Activated CD4-positive, alpha-beta T cell treated with anti-CD3 and anti-CD28 coated beads, Interleukin-2, amount 10 ng/mL, durations not matched to agents 24 days and 14 days (primary cell): ENCODE measurements at places on chromosomes 11 and 22. TPM values are rescaled to one million over a fixed set of nuclear protein-coding genes. Genes with fewer than 3 reads are reported as not detected.
A peak's percentile ranks its signal among the peaks of the same experiment; 100 is the strongest.

- DNase-seq = no peak
These were observed 34.6 kb upstream of the CEP126 start for GRCh38 chr11:101880222-101880621.

- DNase-seq = peak; percentile 84
These were observed 81.0 kb downstream of the BUD13 start for GRCh38 chr11:116691771-116692177.

- no peak for DNase-seq
These were observed 35.2 kb downstream of the SGSM1 start for GRCh38 chr22:24841261-24841660.

GRCh38 chr22:44291265-44291664 lies 21.5 kb downstream of the SHISAL1 start:
- DNase-seq = no peak

DNA sequence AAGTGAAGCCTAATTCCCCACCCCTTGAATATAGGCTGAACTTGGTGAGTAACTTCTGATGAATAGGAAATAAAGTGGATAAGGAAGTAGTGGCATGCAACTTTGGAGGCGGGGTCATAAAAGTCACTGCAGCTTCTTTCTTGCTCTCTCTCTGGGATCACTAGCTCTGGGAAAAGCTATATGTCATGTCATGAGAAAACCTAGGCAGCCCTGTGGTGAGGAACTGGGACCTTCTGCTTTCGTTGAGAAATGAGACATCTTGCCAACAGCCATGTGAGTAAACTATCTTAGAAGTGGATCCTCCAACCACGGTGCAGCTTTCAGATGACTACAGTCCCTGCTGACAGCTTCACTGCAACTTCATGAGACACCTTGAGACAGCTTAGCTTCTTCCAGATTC lies 15.7 kb downstream of the ZNF214 start:
- DNase-seq = no peak

GRCh38 chr11:19573666-19574065 lies 139.0 kb upstream of the NAV2 start:
- DNase-seq = no peak

DNA sequence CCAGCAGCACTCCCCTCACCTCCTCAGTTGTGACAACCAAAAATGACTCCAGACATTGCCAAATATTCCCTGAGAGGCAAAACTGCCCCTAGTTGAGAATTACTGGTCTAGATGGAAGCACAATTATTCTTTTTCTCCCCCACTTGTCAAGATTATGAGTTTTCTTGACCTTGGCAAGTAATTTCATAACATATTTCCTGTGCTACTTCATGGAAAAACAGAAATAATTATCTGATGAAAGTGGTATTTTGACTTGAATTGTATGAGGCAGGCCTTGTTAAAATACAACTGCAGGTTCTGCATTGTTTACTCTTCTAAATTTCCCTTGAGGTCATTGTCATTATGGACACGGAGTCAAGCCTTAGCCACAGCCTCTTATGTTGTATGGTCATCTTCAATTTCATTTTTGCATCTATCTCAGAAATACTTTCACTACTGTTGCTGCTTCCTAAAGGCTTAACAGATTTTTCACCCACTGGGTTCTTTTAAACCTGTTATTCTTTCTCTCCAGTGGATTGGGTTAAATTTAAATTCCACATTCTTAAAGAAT lies 32.2 kb upstream of the LDLRAD3 start:
- DNase-seq = no peak

- peak; percentile 88 for DNase-seq
These were observed 7.1 kb downstream of the CD44 start for GRCh38 chr11:35146074-35146521.

DNA sequence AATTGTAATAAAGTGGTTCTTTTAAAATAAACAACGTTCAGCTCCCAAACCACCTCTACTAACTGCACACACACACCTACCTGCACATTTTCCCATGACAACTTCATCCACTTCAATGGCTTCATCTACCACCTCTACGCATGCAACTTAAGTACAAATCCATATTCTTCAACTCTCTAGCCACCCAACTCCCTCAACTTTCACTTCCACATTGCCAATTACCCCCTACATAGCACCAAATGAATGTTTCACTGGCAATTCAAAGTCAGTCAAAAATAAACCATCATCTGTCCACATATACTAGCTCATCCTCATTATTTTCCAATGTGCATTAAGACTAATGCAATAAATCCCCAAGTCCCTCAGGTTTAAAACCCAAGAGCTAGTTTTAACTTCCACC lies 50.7 kb upstream of the ARHGAP32 start:
- no peak for DNase-seq

GRCh38 chr11:74023276-74023675 lies 14.4 kb upstream of the UCP3 start:
- DNase-seq = no peak

- DNase-seq = no peak
These were observed 420.6 kb downstream of the RAB38 start for GRCh38 chr11:87754685-87755084.

GRCh38 chr11:112583261-112583893 lies 322.7 kb upstream of the PLET1 start:
- no peak for DNase-seq

GRCh38 chr11:8066911-8067455 lies 14.0 kb upstream of the TUB start:
- no peak for DNase-seq

GRCh38 chr11:88179971-88180629 lies 4.9 kb upstream of the RAB38 start:
- no peak for DNase-seq

GRCh38 chr11:66479394-66480116 lies 679 bp upstream of the DPP3 start:
- DNase-seq = peak; percentile 73

DNA sequence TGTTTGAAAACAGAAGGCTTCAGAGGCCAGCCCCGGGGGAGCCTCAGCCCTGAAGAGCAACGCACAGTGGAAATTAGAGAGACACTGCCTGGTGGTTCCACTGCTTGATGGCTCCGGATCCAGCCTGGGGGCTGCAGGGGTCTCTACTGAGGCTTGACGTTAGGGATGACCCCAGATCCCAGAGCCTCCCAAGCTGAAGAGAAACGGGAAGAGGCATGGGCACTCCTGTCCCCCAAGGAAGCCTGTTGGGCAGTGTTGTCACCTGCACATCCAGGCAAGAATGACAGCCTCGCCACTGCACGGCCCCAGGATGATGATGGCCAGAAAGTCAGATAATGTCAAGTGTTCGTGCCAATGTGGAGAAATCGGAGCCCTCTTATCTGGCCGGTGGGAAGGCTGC lies 56.8 kb upstream of the FGF3 start:
- DNase-seq = no peak

GRCh38 chr11:118241764-118242098 lies 10.4 kb downstream of the MPZL3 start:
- DNase-seq = no peak

GRCh38 chr11:75320643-75321042 lies 30.8 kb downstream of the ARRB1 start:
- no peak for DNase-seq

DNA sequence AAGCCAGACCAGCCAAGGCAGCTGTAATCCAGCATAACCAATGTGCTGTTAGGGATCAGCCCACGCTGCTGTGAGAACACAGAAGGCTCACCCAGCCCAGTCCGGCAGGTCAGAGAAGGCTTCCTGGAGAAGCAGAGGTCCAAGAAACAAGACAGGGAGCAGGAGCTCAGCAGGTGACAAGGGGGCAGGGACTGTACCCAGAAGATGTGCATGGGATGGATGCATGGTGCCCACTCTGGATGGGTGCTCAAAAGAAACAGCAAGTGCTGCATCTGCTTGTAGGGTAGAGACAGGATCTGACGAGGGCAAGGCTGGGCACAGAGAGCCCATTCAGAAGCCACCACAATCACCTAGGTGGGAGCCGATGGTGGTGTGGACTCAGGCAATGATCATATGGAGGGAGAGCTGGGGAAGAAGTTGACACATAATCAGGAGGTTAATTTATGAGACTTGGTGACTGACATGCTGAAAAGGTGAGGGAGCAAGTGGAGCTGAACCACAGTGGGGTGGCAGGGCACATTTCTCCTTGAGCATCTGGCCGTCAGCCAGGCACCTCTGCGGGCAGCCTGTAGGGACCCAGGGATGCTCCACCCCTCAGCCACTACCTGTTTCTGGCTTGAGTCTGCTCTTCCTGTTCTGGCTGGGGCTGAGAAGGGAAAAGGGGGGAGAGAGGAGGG lies 102.3 kb upstream of the DRD2 start:
- no peak for DNase-seq

DNA sequence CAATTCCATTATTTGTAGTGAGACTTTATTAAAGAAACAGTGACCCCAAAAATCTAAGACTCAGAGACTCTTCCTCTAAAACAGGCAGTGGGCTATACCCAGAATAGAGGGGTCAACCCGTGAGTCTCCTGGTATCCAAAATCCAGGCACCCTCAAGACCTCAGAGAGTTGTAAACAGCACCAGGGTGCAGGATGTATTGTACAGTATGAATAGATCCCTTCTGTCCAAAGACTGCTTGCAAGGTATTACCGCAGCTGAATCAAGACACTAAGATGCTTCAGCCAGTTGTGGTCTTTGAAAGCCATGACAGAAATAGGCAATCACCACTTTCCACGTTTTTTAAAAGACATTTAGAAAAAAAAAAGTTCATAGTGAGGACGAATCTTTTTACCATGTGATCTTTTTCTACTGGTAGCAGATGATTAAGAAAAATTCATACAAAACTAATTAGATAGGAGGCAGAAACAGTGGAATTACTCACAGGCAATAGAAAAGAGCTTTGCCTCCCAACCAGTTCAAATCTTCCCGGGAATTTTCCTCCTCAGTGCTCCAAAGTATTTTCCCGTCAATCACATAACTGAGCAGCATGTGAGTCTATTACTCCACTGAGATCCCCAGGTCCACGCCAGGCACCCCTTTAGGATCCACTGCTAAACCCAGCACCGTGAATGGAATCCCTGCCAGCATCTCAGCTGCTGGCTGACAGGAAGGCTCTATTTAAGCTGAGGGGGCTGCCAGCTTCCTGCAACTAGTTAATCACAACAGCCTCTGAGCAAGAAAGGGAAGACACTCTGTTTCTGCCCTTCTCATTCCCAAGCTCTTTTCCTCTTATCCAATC lies 113.1 kb downstream of the ETS1 start:
- DNase-seq = peak; percentile 73

DNA sequence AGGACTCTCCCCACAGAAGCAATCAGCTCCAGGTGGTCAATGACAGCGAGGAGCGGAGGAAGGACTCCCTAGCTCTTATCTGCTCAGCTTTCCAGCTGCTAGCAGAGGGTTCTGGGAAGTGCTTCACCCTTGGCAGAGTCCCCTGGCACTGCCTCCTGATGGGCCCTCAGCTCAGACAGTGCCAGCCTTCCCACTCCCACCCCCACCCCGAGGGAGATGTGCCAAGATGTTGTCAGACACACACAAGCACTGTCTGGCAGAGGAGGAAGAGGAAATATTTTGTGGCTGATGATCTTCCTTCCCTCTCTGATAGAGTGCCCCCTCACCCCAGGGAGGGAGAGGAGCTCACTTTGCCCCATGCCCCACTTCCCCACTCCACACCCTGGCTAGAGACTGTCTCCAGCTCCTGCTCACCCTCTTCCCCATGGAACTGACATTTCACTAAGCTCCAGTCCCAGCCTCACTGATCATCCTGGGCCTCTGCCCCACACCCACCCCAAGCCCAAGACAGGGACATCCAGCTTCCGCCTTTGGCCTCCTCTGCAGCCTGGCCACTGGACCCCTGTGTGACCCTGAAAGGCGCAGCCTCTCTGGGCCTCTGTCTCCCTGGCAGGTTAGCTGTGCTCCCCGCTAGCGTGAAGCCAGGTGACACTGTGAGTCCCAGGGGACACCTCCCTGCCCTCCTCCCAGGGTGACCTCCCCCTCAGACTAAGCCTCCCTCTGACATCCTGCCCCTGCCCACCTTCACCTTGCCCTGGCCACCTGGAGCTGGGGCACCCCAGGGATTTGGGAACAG lies 44.5 kb downstream of the SLCO2B1 start:
- DNase-seq = no peak

DNA sequence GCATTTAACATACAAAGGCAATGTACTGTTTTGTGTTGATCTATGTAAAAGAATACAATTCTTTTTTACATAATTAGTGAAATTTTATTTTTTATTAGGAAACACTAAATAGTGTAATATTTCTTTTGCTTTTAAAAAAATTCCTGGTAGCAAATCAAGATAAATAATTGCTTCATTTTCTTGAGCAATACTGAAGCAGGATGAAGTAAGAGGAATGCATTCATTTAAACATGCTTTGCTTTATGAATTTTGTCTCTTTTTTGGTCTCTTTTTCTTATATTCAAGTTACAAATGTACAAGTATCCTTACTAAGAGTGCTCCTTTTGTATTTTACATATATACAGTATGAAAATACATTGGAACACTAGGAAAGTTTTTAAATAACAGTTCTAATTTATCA lies 144.4 kb upstream of the TEAD1 start:
- DNase-seq = no peak

DNA sequence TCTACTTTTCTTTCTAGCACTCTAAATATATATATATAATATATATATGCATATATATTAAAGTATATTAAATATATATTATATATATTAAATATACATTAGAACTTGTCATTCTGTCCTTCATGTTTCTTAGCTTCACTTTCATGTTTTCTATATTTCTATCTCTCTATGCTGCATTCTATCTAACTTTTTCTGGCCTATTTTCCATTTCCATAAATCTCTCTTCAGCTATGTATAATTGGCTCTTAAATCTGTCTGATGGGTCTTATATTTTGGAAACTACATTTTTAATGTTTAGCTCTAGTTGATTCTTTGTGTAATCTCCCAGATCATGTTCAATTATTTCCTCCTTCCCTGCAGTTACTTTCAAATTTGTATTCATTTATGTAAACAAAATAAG lies 72.2 kb downstream of the MTNR1B start:
- no peak for DNase-seq

- DNase-seq = peak; percentile 69
These were observed 860 bp downstream of the TMEM184B start for GRCh38 chr22:38271927-38272372.

- DNase-seq = no peak
These were observed 29.0 kb downstream of the P4HA3 start for GRCh38 chr11:74282421-74282820.

DNA sequence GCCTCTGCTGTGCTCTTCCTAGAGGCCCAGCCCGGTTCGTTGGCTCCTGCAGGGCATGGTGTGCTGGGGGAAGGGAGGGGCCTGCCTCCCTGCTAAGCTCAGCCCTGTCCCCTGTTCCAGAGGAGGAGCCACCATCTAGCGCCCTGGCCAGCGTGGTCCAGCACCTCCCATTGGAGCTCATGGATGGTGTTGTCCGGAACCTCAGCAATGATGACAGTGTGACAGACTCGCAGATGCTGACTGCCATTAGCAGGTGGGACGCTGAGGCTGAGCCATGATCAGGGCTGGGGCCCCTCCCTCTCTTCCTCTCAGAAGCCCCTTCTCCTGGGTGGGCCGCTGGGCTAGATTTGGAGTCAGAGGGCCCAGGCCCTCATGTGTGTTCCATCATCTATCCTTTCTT lies 9.1 kb downstream of the USP35 start:
- DNase-seq = no peak

- DNase-seq = peak; percentile 84
These were observed 4.1 kb upstream of the MAPK11 start for GRCh38 chr22:50274311-50274710.

Gene CD81
- 224 and 225 TPM in 2 replicates for total RNA-seq

Gene OR8K5
- total RNA-seq = not detected in 2 replicates

Gene C11orf97
- total RNA-seq = not detected in 2 replicates

Gene MYEOV
- total RNA-seq = 0.21 and 0.83 TPM in 2 replicates

Gene CDC42BPG
- 0.05 TPM in 2 replicates for total RNA-seq

Gene CEP126
- 0.72 and 0.90 TPM in 2 replicates for total RNA-seq

Gene BTG4
- not detected in 2 replicates for total RNA-seq

Gene NXPE1
- not detected in 2 replicates for total RNA-seq

Gene CHRM4
- total RNA-seq = 0.80 and 0.84 TPM in 2 replicates

Gene SLC22A24
- total RNA-seq = not detected in 2 replicates

Gene DEUP1
- total RNA-seq = not detected in 2 replicates

Gene PTPRJ
- 51.3 and 52.2 TPM in 2 replicates for total RNA-seq
